ENCODE measurements at places on chromosomes 5 and 9.

DNA sequence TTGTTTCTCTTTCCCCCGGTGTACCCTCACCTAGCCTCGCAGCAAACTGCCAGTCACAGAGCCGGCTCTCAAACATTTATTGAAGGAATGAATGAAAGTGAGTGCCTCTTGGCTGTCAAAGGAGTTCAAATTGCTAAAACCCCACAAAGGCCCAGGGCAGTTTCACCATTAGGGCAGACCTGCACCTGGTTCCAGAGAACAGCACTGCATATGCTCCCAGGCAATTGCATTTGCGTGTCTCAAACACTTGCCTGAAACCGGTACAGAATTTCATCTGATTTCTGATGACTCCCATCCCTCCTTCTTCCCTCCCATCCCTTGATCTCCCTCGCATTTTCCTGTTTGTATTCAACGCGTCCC is 165.6 kb upstream of the ZNF462 start:
- no peak for DNase-seq

GRCh38 chr5:103561685-103562452 is 720 bp downstream of the NUDT12 start:
- DNase-seq: no peak

DNA sequence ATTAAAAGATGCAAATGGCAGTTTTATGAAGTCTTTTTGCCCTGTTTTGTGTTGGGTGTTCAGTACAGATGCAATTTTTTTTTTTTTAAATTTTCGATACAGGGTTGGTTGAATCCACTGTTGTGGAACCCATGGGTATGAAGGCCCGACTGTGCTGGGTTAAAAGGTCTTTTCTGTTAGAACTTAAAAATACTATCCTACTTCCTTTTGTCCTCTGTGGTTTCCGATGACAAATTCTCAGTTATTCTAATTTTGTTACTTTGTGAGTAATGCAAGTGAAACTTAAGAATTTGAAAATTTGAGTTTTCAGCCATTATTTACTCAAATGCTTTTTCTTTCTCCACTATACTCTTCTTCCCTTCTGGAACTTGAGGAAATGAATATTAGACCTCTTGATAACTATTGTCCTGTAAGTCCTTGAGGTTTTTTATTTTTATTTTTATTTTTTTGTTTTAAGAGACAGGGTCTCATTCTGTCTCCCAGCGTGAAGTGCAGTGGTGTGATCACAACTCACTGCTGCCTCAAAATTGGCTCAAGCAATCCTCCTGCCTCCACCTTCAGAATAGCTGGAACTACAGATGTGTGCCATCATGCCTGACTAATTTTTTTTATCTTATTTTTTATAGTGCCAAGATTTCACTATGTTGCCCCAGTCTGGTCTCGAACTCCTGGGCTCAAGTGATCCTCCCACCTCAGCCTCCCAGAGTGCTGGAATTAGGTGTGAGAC is 67.5 kb downstream of the ZCCHC7 start:
- no peak for DNase-seq

- DNase-seq: no peak
Measured at GRCh38 chr9:127193483-127193882, 71.0 kb upstream of the ANGPTL2 start.

DNA sequence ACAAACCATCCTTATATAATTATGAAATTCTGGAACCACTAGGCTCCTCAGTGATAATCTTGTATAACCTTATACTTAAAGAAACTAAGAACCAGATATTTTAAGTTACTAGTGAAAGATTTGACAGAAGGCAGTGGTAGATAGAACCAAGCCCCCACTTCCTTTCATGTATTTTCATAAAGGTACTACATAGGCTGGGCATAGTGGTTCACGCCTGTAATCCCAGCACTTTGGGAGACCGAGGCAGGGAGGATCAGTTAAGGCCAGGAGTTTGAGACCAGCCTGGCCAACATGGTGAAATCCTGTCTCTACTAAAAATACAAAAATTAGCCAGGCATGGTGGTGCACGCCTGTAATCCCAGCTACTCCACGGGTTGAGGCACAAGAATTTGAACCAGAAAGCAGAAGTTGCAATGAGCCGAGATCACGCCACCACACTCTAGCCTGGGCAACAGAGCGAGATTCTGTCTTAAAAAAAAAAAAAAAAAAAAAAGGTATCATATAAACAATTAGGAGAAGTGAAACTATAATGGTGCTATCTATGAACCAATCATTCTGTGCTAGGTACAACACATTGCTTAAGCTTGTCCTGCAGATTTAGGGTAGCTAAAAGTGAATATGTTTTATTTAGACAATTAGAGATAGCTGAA is 27.9 kb upstream of the DTWD2 start:
- DNase-seq: no peak

GRCh38 chr9:129422843-129423192 is 198.1 kb downstream of the C9orf50 start:
- DNase-seq: no peak

- no peak for DNase-seq
Measured at GRCh38 chr5:82909771-82910170, 167.4 kb downstream of the TMEM167A start.

GRCh38 chr5:146699664-146700418 is 178.7 kb downstream of the PPP2R2B start:
- no peak for DNase-seq

GRCh38 chr9:523444-523843 is 308.8 kb downstream of the DOCK8 start:
- DNase-seq: no peak

DNA sequence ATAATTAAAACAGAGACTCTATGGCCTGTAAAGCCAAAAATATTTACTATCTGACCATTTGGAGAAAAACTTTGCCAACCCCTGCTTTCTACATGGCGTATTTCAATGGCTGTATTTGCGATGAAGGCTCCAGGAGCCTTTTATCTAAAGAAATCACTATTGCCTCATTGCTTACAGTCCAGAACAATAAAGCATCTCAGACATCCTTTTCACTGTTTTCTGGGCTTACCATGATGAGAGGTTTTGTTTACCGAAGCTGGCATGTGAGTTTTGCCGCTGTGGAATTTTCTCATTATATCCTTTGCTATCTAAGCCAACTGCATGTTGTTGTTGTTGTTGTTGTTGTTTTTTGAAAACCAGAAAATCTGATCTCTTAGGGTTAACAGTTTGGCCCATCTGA is 13.9 kb downstream of the PALM2AKAP2 start:
- no peak for DNase-seq

GRCh38 chr9:2157277-2158110 is 142.3 kb downstream of the SMARCA2 start:
- no peak for DNase-seq

GRCh38 chr5:79731775-79732174 is 42.1 kb downstream of the CMYA5 start:
- DNase-seq: no peak

DNA sequence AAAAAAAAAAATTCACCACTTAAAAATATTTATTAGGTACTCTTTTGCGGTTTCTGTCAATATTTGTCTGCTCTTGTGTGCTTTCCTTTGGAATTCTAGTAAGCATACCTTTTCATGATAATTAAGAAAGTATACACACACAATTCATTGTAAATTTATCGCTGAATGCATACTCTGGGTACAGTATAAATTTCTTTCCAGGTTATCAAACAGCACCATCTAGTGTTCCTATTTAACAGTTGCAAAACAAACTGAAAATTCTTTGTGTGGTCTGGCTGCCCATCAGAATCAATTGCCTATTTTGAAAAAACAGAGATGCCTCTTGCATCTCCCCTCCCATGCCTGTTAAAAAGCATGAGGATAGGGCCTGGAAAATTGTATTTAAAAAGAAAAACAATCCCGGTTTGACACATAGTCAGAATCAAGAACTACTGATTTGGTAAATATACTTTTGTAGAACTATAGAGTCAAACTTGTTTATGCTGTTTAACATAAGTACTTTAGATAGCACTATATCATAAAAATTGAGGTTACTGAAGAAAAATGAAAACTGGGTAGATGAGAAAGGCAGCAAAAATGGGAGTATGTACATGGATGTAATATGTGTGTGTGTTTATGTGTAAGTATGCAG is 16.2 kb downstream of the PGGT1B start:
- DNase-seq: no peak

GRCh38 chr5:128536254-128537220 is 1.5 kb downstream of the FBN2 start:
- no peak for DNase-seq

DNA sequence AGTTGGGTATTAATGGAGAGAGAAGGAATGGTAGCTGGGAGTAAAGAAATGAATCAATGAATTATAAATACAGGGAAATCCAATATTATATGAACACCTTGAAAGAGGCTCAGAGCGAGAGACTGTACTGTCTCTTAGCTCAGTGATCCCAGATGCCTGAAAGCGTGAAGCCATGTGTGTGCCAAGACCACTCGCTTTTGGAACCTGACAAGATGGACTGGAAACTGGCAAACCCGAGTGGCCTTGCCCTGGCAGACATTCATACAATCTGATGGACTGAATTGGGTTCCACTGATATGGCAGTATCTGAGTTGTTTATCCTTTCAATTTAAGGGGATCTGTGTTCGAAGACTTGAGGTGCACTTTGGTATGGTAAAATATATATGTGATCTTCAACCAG is 170.3 kb downstream of the ERCC6L2 start:
- no peak for DNase-seq

DNA sequence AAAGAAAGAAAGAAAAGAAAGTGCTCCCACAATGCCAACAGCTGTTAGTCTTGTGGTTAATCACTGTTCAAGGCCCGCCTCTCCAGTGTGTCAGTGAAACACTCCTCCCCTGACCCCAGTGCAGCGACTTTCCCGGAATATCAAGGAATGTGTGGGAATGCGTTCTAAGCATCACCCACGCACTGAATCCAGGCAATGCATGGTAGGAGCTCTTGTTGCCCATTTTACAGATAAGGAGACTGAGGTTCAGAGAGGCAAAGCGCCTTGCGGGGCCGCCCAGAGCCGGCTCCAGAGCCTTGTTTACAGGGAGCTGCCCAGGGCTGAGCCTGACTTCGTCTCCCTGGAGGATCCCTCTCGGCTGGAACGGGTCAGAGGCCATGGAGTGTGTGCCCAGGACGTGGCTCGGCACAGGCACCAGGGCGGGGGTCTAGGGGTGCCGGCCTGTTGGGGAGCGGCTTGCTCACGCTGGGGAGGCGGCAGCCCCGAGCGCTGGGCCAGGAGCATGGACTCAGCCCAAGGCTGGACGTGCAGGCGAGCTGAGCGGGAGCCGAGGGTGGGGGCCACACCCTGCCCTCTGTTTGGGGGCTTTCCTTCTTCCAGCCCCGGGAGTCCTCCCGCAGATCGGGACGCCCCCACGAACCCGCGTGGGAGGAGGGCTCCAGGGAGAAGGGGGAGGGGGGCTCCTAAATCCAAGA is 823 bp downstream of the ST6GALNAC6 start:
- DNase-seq: no peak

DNA sequence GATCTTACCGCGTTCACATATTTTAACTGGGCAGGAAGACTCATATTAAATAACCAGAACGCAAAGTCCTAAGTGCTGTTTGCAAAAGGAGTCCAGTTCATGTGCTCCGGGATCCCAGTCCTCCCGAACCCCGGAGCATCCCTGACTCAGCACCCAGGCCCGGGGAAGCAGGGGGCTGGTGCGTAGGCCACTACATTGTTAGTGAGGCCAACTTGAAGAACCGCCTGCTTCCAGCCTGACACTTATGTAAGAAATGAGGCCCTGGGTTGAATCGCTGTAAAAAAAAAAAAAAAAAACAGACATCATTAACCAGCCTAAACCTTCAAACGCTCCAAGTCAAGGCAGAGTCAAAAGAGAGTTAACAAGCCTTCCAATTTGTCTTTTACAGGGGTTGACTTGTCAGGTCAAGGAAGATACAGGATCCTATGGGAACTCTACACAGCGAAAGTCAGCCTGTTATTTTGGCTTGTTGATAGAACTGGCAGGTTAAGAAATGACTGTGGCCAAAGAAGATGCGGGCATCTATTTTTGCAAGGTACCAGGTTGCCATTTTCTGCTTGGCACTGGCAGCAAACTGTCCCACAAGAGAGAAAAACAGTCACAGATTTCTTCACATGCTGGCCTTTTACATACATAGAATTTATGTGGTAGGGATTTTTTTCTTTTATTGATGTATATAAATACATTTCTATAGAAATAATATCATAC is 93.3 kb downstream of the ACTL7B start:
- DNase-seq: no peak

DNA sequence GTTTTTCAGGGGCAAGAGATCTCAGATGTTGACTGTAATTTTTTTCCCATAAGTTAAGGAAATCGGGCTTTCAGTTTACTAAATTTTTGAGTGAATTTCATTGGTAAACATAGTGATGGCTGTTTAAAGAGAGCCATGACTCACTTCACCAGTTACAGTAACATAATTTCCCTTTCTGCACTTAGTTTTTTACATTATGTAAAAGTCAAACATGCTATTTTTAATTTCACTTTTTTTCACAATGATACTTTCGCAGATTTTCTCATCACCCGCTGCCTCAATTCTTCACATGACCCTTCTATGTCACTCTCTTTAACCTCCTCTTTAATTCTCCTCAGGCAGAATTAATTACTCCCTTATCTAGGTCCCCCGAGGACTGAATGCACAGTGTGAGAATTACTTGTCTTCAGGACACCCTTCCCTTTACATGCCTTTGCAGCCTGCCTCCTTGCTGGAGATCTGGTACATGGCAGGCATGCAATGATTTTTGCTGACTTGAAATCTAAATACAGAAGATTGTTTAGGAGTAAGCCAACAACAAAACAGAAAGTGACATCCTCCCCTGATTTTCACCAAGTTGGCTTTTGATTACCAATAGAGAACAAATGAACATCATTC is 217.5 kb upstream of the S1PR3 start:
- no peak for DNase-seq

- DNase-seq: no peak
Measured at GRCh38 chr9:136621019-136621733, 41.5 kb upstream of the EGFL7 start.

DNA sequence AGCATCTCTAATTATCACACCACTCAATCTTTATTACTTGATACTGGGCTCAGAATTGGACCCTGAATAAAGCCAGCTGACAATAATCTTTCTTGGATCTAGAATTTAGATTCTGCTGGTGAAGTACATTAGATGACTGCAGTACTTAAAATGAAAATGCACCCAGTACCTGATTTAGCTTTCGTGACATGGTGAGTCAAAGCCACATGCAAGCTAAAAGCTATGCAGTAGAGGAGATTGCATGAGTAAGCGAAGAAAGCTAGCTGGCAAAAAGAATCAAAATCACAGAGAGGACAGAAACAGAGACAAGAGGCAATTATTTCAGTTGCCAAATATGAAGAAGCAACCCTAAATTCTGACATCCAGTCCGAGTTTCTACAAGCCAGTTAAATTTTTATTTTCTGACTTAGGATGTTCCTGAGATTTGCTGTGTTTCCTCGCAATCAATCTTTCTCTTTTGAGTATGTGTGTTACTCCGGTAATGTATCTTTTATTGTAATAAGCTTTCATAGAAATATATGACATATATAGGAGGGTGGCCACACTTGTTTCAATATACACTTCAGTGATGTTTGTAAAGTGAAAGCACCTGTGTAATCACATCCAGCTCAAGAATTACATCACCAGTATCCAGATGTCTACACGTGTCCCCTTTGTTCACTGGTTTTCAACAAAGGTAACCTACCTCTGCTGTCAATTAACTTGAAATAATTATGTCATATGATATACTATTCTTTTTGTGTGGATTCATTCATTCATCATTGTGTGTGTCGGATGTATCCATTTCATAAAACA is 101.7 kb downstream of the CDH18 start:
- no peak for DNase-seq

All from stimulated activated CD4-positive, alpha-beta T cell treated with anti-CD3 and anti-CD28 coated beads, Interleukin-1b, Interleukin-23, amount 100 ng/mL, for 1 hour (primary cell).